Cortex of kidney (tissue), 1 donor: ENCODE measurements at places on chromosomes 13 and 19.
A peak's percentile ranks its signal among the peaks of the same experiment; 100 is the strongest.

GRCh38 chr13:101453784-101454201, 1.3 kb downstream of the ITGBL1 start:
- DNase-seq: no peak

DNA sequence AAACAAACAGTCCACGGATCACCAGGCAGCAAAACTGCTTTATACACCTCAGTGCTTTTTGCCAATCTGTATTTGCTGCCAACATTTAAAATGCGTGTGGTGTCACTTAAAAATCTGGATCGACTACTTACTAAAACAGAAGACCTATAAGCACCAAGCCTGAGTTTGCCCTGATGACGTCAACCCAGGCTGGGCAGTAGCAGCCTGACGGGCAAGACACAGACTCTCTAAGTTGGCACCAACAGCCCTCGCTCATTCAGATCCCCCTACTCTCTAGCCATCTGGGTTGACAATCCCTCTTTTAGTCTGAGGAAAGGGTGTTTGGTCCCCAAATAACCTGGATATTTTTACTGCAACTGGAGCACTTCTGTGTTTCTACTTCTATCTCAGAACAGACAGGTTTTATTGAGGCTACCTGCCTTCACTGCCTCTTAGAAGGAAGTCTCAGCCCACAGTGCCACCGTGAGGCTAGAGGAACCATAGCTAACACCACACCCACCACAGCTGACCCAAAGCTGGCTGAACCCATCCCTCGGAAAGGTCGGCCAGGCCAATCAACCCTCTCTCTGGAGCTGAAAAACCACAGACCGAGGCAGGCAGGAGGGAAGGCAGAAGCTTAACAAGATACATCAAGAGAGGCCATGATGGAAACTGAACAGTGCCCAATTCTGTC, 6.9 kb downstream of the SUGP2 start:
- no peak for DNase-seq

DNA sequence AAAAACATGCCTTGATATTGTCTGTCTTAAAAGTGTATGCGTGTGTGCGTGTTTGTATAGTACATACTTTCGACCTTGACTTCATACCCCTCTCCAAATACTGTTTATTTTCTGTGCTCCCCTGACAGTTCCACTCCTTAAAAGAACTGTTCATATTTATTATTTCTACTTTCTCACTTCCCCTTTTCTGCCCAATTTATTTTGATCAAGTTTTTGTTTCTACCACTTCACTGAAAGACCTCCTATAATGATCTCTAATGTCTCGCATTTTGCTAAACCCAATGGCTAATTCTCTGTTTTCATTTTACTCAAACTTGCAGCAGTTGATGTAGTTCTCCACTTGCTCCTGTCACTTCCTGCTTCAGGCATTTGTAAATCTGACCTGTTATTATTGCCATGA, 426.1 kb upstream of the KLF12 start:
- DNase-seq: no peak

DNA sequence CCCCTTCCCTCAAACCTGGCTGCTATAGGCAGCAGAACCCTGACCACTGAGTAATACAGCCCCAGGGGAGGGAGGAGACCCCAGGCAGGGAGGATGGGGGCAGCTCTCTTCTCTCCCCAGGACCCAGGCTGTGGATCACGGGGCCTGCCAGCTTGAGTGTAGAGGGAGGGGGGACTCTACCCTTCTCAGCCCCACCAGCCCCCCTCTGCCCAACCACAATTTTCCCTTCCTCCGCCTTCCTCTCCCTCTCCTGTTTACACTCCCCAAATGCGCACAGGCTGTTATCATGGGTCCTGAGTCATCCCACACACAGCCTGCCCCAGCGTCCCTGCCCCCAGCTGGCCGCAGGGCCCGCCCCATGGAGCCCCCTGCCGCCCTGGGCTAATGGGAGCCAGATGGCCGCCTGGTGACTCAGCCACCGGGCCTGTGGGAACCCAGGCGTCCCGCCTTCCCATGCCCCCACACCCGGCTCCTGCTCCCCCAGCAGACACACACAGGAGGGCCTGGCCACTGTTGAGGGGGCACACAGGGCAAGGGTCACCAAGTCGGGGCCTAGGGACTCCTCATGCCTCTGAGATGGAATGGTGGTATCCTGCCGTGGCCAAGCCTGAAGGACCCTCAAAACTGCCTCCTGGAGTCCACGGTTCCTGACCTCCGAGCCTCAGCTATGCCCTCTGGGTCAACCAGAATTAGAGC, 13.6 kb downstream of the CCDC97 start:
- DNase-seq: no peak

DNA sequence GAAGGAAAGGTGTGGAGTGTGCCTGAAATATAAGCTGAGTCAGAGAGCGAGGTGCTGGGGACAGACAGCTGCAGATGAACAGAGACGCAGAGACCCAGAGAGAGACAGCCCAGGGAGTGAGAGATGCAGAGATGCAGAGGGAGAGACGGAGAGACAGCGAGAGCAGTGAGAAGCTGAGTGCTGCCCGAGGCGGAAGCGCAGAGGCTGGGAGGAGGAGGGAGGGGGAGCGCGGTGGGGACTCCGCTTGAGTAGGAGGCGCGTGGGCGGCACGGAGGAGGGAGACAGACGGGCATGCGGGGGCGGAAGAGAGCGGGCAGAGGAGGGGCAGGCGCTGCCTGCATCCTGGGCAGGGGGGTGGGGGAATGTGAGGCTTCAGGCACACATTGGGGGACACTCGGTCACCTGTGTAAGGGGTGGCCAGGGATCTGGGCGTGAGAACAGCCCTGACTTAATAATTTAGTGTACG, 25.7 kb downstream of the SLC8A2 start:
- no peak for DNase-seq

DNA sequence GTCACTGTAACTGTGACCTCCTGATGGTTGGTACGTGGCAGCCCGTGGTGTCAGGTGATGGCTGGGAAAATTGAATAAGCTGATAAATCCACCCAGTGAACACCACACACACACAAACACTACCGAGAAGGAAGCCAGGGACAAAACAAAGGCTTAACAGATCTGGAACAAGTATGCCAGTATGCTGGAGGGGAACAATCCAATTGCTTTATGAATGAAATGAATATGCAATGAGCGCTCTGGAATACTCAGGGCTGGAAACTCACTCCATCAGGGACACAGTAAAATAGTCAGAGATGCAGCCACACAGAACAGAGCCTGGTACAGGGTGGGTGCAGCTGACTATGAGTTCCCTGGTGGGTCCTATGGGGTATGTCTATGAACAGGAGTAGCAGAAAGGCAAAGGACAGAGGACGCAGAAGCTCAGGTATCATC, 16.7 kb downstream of the TMTC4 start:
- no peak for DNase-seq

DNA sequence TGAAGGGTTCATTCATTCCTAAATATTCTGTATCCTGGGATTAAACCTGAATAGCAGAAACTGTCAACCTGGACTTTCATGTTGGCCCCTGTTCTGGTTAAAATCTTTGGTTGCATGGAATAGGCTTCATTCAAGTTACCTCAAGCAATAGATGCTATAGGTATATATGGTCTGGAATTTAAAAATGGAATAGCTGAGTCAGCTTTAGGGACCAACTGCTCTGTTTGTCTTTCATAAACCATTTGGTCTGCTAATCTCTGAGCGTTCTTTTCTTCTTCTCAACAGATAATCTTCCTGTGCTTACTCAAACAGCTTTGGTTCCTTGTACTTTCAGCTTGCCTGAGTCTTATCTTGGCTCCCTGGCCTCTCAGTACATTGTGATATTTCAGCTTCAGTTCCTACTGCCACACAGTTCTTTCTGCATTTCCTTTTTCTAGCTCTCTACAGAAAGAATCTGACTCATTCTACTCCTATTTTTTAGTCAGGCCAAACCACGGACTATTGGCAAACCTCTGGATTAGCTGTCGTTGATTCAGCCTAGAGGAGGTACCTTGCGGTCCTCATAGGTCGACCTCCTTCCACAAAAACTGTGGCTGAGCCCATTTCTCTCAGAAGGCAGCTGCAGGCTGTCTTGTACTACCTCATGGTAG, 35.9 kb upstream of the MAB21L1 start:
- DNase-seq: no peak

- DNase-seq: peak; percentile 33
Observed at GRCh38 chr13:49495783-49496762, at the start of gene PHF11. TSS of gene PHF11 (plus strand) at chr13:49495953. CDS start at chr13:49496002, 49 bp downstream.

GRCh38 chr13:100917011-100917410, 242.4 kb upstream of the TMTC4 start:
- DNase-seq: no peak

DNA sequence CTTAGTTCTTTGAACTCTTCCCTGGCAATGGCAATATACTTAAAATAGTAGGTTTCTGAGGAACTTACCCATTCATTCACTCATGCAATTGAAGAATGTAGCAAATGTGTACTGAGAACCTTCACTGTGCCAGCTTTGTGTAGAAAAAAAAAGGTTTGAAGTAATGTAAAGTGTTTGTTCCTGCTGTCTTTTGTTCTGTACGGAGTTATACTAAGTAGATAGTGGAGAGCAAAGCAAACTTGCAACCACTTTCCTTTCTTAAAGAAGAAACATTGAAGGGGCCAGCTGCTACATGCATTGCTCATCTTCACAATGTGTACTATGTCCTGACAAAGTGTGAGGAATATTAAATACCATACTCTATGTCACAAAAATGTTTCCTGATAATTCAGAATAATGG, 68.9 kb upstream of the FREM2 start:
- no peak for DNase-seq

DNA sequence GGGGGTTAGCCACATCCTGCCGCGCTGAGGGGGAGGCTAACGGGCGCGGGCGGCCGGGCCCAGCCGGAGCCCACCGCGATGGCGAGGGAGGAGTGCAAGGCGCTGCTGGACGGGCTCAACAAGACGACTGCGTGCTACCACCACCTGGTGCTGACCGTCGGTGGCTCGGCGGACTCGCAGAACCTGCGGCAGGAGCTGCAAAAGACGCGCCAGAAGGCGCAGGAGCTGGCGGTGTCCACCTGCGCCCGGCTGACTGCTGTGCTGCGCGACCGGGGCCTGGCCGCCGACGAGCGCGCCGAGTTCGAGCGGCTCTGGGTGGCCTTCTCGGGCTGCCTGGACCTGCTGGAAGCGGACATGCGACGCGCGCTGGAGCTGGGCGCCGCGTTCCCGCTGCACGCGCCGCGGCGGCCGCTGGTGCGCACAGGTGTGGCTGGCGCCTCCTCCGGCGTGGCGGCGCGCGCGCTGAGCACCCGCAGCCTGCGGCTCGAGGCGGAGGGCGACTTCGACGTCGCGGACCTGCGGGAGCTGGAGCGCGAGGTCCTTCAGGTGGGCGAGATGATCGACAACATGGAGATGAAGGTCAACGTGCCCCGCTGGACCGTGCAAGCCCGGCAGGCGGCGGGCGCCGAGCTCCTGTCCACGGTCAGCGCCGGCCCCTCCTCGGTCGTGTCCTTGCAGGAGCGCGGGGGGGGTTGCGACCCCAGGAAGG, 692 bp downstream of the RGS9BP start:
- no peak for DNase-seq

DNA sequence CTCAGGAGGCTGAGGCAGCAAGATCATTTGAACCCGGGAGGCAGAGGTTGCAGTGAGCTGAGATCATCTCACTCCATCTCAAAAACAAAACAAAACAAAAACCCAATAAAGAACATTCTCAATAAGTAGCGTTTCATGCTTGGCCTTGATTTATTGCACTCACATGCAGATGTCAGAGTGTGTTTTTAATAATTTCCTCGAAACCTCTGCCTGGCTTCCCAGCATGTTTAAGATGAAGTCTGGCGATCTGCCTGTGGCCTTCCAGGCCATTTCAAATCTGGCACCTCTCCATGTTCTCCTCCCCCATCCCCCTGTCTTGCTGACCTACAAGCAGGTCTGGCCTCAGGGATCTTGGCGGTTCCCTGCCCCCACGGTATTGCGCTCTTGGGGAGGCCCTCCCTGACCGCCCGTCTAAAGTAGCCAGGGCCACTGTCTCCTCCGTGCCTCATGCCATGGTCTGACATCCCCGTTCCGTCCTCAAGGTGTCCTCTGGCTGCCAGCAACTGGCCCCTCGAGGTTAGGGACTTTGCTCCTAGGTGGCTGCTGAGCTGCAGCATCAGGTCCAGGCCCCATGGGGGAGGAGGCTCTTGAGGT, 1.6 kb downstream of the WDR88 start:
- DNase-seq: no peak

GRCh38 chr13:28761586-28761985, 42.8 kb upstream of the SLC46A3 start:
- no peak for DNase-seq

DNA sequence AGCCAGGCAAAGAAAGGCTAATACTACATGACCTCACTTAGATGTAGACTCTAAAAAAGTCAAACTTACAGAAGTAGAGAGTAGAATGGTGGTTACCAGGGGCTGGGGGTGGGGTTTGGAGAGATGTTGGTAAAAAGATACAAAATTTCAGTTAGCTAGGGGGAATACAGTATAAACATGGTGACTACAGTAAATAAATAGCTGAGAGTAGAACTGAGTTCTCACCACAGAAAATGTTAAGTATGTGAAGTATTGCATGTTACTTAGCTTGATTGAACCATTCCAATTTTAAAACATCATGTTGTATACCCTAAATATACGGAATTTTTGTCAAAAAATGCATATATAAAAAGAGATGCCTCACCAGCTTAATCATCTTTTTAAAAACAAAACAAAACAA, 67.5 kb upstream of the DOCK9 start:
- no peak for DNase-seq

DNA sequence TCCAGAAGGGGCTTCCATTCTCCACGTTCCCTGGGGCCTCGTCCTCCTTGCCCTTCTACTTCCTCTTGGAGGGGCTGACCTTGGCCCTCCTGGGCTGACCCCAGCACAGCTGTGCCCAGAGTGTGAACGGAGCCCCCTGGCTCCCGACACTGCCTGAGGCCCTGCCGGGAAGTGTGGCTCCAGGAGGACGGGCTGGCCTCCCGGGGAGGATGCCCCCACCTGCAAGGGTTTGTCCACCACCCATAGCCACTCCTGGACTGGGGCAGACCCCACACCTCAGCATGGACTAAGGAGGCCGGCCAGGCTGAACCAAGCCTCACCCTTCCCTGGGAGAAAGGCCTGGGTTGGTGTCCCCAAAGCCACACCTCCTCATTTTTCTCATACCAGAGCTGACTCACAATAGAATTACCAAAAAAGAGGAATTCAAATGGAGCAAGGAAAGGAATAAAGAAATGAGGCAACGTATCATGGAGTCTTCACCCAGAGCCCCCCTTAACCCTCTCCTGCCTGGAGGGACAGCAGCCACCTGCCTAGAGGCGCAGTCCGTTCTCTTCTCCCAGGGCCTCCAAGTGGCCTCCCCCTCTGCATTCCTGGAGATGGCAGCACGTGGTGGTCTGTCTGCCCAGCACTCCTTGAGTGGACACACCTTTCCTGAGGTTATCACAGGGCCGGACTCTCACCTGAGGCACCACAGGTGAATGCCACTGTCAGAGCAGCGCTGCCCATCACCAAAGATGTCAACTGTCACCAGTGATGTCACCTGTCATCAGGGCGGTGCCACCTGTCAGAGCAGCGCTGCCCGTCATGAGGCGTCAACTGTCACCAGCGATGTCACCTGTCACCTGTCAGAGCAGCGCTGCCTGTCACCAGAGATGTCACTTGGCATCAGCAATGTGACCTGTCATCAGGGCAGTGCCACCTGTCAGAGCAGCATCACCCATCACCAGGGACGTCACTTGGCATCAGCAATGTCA, 3.1 kb upstream of the C13orf46 start:
- DNase-seq: no peak

- no peak for DNase-seq
Observed at GRCh38 chr13:26376430-26376829, 122.5 kb downstream of the CDK8 start.

- no peak for DNase-seq
Observed at GRCh38 chr13:110582421-110582954, 21.0 kb upstream of the RAB20 start.

GRCh38 chr13:41452462-41452861, 4.9 kb upstream of the RGCC start:
- DNase-seq: no peak
